ENCODE measurements at places on chromosomes 7 and 10. TPM values are rescaled to one million over a fixed set of nuclear protein-coding genes. Genes with fewer than 3 reads are reported as not detected.

The UNC5B gene
- total RNA-seq: 32.8 TPM

The TUBAL3 gene
- total RNA-seq: not detected

The PALD1 gene
- total RNA-seq: 2.0 TPM

The SPAM1 gene
- not detected for total RNA-seq

The PDZD7 gene
- 2.2 TPM for total RNA-seq

The FKBP6 gene
- not detected for total RNA-seq

The FXYD4 gene
- total RNA-seq: not detected

The MEOX2 gene
- total RNA-seq: not detected

The ATRNL1 gene
- 15.8 TPM for total RNA-seq

The HIPK2 gene
- total RNA-seq: 34.3 TPM

The CPA1 gene
- total RNA-seq: not detected

The POM121L12 gene
- not detected for total RNA-seq

The CACNA2D1 gene
- 65.4 TPM for total RNA-seq

Data from astrocyte (in vitro differentiated cells and primary cell).